GM04503 (cell line): ENCODE measurements at places on chromosomes 7 and 10.

DNA sequence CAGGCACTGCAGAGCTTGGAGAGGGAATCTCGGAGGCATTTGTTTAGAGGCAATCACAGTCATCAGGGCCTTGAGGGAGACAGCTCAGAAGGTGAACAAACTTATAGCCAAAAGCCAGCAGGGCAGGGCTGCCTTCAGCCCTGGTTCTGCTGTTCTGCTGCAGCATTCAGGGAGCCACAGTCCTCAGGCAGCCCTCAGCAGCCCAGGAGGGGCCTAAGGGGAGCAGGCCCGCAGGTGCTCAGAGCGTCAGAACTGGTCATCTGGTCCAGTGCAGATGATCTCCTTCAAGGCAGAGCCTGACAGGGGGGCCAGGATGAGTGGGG lies 84.7 kb downstream of the ARHGAP22 start:
- no peak for DNase-seq

DNA sequence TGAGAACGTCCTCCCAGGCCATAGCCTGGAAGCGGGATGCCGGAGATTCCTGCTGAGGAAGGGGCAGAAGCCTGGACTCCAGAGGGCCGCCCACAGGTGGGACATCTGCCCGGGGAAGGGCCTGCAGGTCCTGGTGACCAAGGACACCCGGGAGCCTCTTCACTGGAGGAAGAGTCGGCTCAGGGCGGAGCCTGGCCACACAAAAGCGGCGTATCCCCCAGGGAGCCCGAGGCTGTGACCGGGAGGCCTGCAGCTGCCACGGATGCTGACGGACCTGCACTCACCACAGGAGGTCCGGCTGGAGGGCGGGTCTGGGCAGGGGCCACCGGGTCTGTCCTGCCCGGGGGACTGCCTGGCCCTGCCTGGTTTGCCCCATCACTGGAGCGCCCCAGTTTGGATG lies 15.5 kb upstream of the ADGRA1 start:
- DNase-seq: no peak

GRCh38 chr10:124699471-124700292 lies 44.5 kb downstream of the FAM53B start:
- DNase-seq: no peak

GRCh38 chr7:1601956-1602355 lies 32.1 kb upstream of the PSMG3 start:
- no peak for DNase-seq

DNA sequence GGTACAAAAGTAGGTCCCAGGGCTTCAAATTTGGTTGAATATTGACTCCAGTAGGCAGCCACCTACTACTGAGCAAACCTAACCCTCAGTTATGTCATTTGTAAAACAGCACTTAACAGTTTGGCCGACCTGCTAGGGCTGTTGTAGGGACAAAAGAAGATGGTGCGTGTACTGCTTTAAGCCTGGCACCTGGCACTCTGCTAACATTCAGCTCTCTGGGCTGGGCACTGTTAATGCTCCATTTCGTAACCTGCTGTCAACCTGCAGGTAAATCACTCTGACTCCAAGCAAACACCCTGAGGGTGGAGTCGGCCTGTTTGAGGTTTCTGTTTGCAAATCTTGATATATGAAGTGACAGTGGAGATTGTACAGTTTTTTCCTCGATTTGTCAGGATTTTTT lies 7.2 kb downstream of the ZKSCAN1 start:
- DNase-seq: no peak

DNA sequence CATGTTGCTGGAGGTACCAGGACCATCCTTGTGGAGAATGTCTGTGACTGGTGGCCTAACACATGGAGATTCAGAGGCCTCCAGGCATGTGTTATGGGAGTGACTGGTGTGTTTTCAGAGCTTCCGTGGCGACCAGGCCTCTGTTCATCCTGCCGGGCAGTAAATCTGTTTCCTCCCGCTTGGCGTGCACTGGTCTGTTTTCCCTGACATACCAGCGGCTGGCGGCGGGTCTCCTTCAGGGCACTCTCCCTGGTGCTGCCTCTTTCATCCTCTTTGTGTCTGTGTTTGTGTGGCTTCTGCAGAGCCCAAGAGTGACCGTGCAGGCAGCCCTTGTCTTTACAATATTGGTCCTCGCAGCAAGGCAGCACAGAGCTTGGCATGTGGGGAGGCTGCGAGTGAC lies 385.1 kb upstream of the MKI67 start:
- DNase-seq: no peak
